ENCODE measurements at places on chromosomes 12 and 14.

DNA sequence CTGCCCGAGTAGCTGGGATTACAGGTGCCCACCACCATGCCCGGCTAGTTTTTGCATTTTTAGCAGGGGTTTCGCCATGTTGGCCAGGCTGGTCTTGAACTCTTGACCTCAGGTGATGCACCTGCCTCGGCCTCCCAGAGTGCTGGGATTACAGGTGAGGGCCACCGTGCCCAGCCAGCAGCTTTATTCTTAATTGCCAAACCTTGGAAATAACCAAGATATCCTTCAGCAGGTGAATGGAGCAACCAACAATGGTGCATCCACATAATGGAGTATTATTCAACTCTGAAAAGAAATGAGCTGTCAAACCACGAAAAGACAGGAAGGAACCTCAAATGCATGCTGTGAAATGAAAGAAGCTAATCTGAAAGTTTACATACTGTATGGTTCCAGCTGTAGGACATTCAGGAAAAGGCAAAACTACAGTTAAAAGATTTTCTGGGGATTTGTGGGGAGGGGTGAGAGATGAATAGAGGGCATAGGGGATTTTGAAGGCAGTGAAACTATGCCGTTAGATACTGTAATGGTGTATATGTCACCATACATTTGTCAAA is 118.8 kb upstream of the CCND2 start:
- no peak for DNase-seq

DNA sequence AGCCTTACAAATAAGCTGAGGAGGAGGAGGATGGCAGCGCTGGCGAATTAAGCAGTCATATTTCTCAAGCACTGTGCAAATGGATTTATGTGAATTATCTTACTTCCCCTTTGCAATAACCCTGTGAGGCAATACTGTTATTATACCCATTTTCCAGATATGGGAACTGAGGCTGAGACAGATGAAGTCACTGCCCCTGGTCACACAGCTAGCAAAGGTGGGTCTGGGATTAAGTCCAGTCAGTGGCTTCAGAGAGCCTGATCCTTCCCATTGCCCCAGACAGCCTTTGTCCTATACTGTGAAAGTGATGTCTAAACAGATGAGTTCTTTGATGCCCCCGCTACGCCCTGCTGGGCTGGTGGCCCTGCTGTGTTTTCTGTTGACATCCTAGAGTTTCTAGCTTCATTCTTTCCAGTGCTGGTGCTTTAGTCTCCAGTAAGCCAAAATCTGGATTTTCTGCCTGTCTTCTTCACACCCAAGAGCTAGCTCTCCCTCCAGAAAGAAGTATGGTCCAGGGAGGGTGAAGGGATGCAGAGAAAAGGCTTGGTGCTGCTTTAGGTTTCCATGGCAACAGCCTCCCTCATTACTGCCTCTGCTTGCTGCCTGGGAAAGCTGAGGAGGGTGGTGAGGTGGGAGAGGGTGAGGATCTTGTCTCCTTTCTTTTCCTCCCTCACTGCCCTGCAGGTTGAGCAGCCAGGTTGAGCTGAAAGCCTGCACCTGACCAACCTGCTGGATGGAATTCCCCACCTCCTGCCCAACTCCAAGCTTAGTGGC is 30.7 kb downstream of the TMEM63C start:
- DNase-seq: no peak

GRCh38 chr12:106333756-106334155 is 23.8 kb upstream of the POLR3B start:
- DNase-seq: no peak

DNA sequence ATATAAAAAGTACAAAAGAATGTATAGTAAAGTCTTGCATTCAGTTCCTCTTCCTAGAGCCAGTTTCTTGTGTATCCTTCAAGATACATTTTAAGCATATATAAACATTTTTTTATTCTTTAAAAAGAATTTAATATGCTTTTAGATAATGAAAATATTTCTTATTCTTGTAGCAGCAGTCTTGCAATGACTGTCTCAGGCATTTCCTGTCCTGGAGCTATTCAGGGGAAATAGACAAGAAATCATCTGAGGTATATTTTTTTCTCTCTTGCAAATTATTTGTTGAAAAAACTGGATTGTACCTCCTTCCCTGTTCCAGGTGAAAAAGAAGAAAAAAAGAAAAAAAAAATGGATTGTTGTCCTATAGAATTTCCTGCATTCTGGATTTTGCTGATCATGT is 17.0 kb upstream of the ERBB3 start:
- DNase-seq: no peak

GRCh38 chr12:110742096-110742717 is 484 bp downstream of the PPP1CC start:
- no peak for DNase-seq

- DNase-seq: no peak
Observed at GRCh38 chr14:35254736-35255135, 37.4 kb upstream of the PSMA6 start.

DNA sequence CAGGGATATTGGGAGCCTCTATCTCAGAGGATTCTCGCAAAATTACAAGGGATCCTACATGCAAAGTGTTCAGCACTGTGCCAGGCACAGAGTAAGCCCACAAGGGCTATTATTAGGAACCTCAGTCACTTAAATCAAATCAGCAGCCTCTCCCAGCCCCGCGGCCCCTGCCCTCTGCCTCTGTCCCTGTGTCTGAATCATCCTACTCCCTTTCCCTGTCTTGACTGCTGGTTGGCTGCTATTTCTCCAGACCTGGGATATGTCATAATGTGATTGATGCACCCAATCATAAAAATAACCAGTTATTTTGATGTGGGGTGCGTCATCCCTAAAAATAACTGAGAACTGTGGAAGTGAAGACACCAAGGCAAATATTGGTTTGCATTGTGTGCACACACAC is 176.3 kb downstream of the KSR2 start:
- DNase-seq: no peak

DNA sequence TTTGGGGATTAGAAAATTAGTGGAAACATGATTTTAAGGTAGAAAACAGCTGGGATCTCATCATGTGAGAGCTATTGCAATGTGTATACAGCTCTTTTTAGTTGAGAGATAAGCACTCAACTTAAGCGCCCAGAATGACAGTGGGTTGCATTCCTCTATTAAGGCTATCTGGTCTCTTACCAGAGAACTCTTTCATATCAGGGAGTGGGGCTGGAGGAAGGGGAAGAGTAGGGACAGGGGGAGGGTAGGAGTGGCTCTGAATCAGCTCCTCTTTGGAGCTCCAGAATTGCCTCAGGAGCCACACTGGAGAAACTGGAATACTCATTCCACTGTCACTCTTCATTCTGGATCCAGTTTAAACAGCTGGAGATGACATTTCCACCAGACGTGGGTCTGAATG is 9.2 kb upstream of the PLEKHG3 start:
- no peak for DNase-seq

DNA sequence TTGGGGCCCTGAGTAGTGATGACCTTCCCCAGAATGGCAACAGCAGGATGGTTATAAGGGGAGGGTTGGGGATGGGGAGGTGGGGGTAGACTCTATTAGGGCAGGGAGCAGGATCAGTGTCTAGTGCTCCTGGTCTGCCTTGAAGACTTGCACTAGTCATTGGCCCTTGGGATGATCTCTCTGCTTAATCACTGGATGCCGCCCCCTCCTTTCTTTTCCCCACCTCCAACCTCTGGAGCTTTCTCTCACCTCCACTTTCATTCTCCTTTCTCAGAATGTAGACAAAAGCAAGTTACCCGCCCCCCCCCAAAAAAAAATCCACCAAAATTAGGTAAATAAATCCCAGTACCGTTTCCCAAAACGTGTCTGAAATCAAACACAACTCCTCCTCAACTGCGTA is 2.8 kb upstream of the KCNK10 start:
- no peak for DNase-seq

GRCh38 chr12:112568641-112569040 is 149.9 kb downstream of the PTPN11 start:
- no peak for DNase-seq

DNA sequence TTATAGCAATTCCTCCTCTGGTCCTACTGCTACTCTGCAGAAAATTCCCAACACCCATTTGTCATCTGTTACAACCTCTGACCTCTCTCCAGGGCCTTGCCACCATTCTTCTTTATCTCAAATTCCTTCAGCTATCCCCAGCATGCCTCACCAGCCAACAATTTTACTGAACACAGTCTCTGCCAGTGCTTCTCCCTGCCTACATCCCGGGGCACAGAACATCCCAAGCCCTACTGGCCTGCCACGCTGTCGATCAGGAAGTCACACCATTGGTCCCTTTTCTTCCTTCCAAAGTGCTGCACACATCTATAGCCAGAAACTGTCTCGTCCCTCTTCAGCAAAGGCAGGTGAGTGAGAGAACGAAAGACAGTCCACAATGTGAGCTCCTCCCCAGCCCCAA is 122.1 kb downstream of the TTLL5 start:
- no peak for DNase-seq

GRCh38 chr14:92951912-92952471 is 29.0 kb downstream of the CHGA start:
- peak; percentile 78 for DNase-seq

DNA sequence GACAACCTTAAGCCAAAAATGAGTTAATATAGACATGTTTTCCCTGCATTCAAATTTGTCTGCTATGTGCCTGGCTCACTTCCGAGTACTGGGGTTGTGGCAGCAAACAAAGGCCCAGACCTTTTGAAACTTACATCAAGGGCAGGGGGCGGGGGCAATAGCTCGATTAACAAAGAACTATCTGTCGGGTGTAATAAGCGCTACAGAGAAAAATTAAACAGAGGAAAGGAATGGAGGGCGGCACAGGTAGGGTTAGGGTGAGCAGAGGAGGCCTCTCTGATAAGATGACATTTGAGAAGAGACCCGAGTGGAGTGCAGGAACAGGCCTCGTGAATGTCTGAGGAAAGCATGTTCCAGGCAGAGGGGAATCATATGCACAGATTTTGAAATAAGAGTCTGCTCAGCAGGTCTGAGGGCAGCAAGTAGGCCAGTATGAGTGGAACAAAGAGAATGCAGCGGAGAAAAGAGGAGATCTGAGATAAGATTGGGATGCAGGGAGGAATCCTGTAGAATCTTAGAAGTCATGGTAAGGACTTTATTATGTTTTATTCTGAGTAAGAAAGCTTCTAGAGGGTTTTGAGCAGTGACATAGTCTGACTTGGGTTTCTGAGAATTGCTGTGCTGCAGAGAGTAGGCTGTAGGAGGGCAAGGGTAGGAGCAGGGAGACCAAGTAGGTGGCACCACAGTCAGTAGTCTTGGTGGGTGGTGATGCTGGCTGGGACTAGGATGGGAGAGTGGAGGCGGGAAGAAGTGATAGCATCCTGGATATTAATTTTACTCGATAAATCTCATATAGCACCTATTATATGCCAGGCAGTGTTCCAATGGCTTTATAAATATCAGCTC is 52.6 kb downstream of the BICDL1 start:
- no peak for DNase-seq

GRCh38 chr12:13595536-13596443 is 385.6 kb downstream of the GRIN2B start:
- DNase-seq: no peak

DNA sequence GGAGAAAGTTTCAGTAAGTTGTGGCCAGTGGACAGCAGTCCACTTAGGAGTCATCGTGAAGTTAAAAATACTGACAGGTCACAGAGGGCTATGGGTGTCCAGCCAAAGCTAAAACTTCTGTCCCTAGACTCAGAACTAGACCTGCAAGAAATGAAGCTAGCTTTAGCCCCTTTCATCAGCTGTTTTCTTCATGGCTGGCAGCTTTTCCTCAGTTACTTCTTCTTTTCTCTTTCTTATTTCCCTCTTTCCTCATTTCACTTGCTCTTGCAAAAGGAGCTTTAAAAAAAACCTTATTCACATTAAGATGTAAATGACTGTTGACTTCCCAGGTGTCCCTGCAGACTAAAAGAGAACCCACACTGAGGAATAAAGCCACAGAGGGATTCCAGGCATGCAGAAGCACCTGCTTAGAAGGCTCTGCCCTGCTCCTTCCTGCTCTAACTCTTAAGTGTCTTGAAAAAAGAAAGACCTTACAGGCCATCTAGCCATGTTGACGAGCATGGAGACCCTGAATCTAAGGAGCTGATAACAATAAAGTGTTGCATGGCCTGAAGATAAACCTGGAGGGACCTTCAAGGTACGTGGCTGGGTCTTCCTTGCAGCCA is 69.7 kb upstream of the CCND2 start:
- no peak for DNase-seq

- no peak for DNase-seq
Observed at GRCh38 chr14:23249824-23250223, 12.1 kb downstream of the RNF212B start.

GRCh38 chr12:97216848-97217247 is 245.8 kb upstream of the RMST start:
- DNase-seq: no peak

DNA sequence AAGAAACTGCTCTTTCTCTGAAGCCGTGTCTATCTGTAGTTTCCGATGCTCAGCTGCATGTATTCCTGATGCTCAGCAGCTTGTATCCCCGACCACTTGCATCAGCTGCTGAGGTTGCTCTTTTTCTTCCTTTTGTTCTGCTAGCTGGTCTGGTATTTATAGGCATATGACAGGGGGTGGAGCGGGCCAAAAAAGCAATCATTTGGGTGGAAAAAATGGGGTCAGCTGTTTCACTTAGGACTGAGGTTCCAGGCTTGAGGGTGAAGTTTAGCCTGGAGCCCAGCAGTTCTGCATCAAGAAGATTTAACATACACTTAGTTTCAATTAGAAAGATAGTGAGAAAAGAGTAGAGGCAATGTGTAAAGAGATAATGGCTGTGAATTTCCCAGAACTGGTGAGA is 23.6 kb upstream of the AMN1 start:
- DNase-seq: no peak

GRCh38 chr12:1872001-1872400 is 46.5 kb downstream of the CACNA2D4 start:
- no peak for DNase-seq

DNA sequence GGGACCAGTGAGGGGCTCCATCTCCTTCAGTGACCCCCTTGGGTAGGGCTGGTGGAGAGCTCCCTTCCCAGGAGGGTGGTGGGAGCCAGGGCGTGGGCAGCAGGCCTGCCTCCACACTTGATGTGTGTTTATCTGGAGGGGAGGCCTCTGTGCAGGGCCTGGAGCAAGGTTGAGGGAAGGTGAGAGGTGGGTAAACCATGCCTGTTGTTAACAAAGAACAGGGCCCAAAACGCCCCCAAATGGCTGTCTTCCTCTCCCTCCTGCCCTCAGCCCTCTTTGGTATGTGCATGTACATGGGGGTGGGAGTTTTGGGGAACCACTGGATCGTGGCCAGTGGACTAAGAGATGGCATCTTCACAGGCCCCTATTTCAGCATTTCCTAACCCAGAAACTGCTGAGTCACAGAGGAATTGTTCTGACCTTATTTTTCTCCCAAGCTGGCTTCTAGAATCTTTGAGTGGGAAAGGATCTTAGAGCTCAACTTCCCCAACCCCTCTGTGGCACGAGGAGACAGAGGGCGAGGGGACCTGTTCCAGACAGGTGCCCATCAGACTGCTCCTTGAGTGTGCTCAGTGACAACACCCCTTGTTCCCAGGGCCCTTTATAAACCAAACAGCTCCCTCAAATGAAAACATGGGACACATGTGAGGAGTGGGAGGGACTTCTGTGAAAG is 3.6 kb downstream of the SLC48A1 start:
- peak; percentile 40 for DNase-seq

- DNase-seq: no peak
Observed at GRCh38 chr14:64421166-64421565, 33.0 kb downstream of the MTHFD1 start.

GRCh38 chr14:95440951-95441350 is 75.5 kb downstream of the SYNE3 start:
- DNase-seq: no peak

- DNase-seq: no peak
Observed at GRCh38 chr12:90004319-90005074, 295.9 kb upstream of the ATP2B1 start.

All from hippocampal formation (tissue), 2 donors.